CD4-positive, alpha-beta T cell treated with Interferon gamma for 1 hour (primary cell): ENCODE measurements at places on chromosomes 1 and 21.
A peak's percentile ranks its signal among the peaks of the same experiment; 100 is the strongest.

DNA sequence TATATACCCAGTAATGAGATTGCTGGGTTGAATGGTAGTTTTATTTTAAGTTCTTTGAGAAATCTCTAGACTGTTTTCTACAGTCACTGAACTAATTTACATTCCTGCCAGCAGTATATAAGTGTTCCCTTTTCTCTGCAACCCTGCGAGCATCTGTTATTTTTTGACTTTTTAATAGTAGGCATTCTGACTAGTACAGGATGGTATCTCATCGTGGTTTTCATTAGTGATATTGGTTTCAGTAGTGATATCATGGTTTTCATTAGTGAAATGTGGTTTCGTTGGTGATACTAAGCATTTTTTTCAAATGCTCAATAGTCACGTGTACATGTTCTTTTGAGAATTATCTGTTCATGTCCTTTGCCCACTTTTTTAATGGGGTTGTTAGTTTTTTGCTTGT lies 316.8 kb downstream of the PTBP2 start:
- DNase-seq = no peak

DNA sequence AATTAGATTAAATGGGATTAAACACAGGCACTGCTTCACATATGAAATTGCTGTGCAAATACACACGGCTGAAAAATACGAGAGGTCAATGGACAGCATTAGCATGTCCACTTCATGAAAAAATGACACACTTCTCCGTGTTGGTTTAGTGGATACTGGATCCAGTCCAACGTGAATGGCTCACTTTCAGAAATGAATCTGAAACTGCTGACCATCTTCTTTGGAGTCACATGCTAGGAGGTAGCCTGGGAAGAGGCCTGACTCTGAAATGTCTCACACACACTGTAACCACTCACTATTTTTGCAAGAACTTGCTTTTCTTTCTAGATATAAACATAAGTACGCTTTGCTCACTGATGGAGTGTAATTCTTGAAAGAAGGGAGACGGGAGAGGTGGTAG lies 127.3 kb downstream of the HLCS start:
- no peak for DNase-seq

DNA sequence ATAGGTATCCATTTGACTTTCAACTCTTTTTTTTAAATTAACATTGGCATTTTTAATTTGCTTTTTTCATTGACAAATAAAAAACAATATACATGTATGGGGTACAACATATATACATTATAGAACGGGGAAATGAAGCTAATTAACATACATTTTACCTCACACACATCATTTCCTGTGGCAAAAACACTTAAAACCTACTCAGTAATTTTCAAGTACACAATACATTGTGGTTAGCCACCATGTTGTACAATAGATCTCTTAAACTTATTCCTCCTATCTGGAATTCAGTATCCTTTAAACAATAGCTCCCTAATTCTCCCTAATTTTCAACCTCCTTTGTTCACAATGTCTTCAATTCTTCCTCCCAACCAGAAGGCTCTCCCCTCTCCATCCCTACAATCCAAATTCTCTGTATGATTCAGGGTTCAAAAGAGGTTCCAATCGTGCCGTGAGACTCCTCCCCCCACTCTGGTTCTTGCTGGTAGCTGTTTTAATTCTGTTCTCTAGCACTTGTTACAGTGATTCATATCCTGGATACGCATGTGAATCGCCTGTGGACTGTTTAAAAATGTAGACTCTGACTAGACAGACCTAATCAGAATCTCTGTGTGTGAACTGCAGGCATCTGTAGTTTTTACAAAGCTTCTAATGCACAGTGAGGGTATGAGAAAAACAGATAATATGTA lies 87.6 kb upstream of the DUSP10 start:
- peak; percentile 21 for DNase-seq

GRCh38 chr1:54380290-54380882 lies 25.8 kb downstream of the SSBP3 start:
- peak; percentile 28 for DNase-seq

DNA sequence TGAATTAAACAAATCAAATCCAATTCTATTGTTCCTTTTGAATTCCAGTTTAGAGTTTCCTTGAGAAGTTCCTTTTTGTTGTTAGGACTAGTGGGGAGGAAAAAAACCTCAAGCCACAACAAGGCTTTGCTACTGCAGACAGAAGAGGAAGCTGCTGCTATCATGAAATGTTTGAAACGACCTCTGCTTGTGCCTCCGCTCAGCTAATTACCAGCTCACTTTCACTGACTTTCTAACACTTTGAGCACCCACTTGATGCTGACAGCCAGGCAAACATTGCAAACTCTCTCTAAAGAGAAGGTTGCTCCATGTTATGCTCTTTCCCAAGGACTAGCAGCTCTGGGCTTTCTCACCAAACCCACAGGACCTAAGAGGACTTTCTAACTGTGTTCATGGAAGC lies 203.9 kb upstream of the PROX1 start:
- DNase-seq = no peak

- DNase-seq = no peak
Measured at GRCh38 chr1:17739050-17739449, 16.1 kb upstream of the ACTL8 start.

- no peak for DNase-seq
Measured at GRCh38 chr1:201675143-201675542, 136.2 kb downstream of the NAV1 start.

DNA sequence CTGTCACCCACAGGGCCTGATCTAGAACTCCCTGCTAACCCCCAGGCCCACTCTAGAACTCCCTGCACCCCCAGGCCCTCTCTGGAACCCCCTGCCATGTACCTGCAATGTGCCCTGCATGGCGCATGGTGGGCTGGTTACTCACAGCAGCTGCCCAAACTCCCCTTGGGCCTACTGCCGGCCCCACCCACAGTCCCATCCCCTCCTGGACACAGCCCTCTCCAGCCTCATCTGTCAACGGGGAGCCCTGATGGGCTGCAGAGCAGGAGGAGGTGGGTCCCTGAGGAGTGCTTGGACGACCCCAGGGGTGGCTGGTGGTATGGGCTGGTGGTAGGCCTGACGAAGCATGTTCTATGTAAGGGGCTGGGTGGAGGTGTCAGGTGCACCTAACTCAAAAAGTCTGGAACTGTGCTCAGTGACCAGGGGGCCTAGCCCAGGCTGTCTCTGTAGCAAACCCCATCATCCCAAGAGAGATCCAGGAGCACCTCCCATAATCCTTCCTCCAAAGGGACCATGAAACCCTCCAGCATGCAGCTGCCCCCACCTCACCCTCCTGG lies 19.0 kb upstream of the PRSS38 start:
- DNase-seq = no peak

GRCh38 chr1:157971769-157972168 lies 21.7 kb upstream of the KIRREL1 start:
- no peak for DNase-seq

- no peak for DNase-seq
Measured at GRCh38 chr1:238658763-238659162, 727.6 kb upstream of the CHRM3 start.

DNA sequence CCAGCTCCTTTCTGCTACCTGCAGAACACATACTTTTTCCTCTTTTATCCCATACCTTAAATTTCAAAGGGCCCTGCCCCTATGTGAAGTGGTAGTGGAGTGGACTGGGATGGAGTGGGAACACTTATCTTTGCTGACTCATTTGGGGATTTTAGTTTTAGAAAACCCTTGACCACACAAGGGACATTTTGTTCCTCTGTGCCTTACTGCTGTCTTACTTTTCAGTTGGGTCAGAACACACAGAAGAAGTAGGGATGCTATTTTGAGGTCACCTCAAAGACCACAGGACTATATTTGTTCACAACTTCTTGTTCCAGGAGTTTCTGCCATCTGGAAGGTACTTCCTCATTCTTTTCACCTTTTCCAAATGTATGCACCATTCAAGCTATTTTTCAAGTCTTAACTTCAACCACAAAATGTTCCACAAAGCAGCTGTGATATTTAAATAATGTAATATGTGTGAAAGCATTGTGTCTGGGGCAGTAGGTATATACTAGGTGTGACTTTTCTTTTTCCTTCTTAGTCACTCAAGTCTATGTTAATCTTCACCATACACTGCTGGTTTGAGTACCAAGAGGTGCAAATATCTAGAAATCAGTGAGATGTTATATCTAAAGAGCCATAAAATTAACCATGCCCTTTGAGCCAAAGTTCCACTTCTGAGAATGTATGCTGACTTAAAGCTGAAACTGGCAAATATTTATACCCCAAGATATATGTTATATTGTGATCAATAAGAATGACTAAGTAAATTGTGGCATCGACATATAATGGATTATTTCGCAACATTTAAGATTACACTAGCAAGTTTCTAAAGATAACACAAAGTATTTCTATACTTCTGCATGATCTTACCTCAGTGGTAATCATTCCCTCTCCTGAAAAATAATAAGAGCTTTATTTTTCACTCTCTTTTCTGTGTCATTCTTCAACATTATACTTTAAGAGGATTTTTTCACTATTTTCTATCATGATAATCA lies 308.5 kb downstream of the MRPL39 start:
- DNase-seq = no peak
